ENCODE measurements at places on chromosomes 1 and 21. TPM values are rescaled to one million over a fixed set of nuclear protein-coding genes. Genes with fewer than 3 reads are reported as not detected.

DNA sequence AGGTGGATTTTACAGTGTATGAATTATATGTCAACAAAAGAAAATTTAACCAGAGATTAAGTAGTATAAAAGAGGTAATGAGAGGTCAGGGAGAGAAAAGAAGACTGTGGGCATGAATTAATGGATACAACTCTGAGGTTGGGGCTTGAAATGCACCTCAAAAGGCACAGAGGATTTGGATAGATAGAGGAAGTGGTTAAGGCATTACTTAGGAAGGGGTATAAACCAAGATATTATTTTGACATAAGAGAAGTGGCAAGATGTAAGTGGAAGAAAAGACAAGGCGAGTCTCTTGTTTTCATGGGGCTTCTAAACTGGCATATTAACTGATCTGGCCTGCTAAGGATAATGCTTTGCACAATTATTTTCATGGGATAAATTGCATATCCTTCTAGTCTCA lies 34.1 kb downstream of the RAP1A start:
- DNase-seq, result no peak

DDAH1 gene
- total RNA-seq, result 3.5 TPM

DNA sequence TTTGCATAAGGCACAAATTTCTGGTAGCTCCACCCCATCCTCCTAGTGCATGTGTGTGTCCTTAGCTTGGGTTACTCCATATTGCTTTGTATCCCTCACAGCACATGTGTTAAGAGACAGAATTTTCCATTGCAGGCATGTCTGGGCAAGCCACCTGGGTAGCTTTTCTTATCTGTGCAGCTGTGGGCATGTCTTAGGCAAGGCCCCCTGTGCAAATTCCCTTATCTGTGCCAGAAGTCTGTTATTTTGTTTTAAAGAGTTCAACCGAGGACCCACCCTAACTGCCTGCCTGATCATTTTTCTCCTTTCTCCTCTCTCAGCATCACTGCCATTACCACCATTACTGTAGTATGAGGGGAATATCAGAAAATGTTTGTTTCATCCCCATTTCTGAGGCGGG lies 131.9 kb downstream of the CYYR1 start:
- DNase-seq, result no peak

- no peak for DNase-seq
Measured at GRCh38 chr1:223298701-223299100, 65.3 kb downstream of the SUSD4 start.

All from Right ventricle myocardium superior (tissue), 1 donor.